ENCODE measurements at places on chromosomes 2 and 18.
A peak's percentile ranks its signal among the peaks of the same experiment; 100 is the strongest.

DNA sequence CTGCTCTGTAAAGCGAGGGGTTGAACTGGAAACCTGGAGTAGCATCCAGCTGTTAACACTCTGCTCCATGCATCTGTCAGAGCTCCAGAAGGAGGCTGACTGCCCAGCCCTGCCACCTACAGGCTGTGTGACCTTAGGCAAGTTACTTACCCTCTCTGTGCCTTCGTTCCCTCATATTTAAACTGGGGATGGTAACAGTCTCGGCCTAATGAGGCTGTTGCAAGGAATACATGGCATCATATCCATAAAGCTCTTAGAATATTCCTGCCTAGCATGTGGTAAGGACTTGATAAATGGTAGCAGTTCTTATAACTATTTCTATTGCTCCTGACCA, 80.6 kb downstream of the LRRFIP1 start:
- DNase-seq, result no peak

GRCh38 chr2:67898595-67898994, 164.2 kb downstream of the C1D start:
- no peak for DNase-seq

DNA sequence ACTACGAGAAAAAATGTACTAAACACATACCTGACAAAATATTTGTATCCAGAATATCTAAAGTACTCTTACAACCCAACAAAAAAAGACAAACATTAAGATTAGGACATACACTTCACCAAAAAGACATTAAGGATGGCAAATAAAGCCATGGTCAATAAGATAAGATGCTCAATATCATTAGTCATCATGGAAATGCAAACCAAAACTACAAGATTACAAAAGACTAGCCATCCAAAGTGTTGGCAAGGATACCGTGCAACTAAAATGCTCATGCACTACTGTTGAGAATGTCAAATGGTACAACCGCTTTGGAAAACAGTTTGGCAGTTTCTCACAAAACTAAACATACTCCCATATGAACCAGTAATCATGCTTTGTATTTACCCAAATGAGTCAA, 29.7 kb downstream of the MAP3K2 start:
- no peak for DNase-seq

DNA sequence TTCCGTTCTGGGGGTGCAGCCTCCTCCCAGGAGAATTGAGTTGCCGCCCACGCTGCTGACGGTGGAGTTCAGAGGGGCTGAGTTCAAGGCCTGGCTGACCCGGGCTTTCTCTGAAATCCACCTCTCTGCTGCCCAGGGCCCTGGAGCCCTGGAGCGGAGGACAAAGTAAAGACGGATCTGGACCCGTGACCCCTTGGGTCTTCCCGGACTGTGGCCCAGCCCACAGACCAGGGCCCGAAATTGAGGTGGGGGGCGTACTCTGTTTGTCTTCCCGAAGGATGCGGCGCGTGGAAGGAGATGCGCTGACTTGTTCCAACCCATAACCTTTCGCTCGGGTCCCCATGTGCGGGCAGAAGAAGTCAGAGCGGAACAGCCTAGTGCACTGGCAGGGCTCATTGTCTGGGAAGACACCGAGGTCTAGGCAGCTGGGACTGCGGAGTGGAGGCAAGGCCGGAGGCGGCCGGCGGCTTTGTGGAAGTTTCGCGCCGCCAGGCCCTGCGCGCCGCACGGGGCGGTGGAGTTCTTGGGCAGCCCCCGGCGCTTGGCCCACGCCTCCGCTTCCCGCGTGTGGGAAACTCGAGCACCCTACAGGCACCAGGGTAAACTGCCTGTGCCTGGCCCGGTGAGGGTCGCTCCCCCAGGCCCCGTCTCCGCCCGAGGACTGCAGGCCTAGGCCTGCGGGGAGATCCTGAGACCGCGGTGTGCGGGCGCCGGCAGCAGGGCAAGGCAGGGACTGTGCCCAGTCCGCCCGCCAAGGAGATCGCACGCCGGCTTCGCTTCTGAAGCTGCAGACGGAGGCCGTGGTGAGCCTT, 9.8 kb downstream of the POU3F3 start:
- DNase-seq, result no peak

DNA sequence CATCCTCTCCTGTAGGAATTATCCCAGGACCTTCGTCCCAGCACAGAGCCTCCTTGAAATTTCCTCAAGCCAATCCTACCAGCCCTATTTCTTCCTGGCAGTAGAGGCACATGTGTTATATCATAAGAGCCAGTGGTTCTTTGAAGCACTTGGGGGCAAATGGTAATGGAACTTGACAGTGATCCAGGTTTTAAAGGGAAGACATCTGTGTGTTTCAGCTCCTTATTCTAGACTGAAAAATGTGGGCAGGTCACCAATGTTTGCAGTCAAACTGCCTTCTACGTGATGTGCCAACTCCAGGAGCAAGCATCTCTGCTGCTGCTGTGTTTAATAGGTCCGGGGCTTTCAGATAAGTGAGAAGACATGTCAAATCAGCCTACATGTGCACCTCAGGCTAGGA, 157.1 kb downstream of the GALNT14 start:
- no peak for DNase-seq

DNA sequence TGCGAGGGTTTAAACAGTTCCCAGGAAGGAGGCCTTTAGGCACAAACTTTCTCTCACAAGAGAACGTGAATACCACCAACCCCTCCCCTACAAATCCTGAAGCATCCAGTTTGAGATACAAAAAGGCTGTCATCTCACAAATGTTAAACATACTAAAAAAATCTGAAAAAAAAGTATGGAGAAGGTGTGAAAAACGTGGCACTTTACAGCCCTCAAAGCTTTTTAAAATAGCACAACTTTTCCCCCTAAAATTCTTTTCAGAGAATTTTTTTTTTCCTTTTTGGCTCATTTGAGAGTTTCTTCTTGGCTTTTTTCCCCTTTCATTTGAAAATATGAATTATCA, 10.1 kb downstream of the ZEB2 start:
- no peak for DNase-seq

DNA sequence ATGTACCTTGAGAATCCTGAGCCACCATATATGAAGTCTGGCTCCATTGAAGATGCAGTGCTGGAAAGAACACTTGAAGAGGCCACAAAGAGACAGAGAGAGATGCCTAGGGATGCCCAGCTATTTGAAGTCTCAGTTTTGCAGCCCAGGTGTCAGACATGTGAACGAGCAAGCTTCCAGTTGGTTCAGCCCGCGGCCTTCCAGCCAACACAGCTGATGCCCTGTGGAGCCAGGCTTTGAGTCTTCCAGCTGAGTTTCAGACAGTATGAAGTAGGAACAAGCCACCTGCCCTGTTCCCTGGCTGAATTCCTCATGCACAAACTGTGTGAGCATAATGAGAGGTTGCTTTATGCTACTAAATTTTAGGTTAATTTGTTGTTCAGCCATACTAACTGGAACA, 108.8 kb downstream of the SPHKAP start:
- no peak for DNase-seq

GRCh38 chr2:136378712-136379595, 261.0 kb upstream of the CXCR4 start:
- DNase-seq, result peak; percentile 74

DNA sequence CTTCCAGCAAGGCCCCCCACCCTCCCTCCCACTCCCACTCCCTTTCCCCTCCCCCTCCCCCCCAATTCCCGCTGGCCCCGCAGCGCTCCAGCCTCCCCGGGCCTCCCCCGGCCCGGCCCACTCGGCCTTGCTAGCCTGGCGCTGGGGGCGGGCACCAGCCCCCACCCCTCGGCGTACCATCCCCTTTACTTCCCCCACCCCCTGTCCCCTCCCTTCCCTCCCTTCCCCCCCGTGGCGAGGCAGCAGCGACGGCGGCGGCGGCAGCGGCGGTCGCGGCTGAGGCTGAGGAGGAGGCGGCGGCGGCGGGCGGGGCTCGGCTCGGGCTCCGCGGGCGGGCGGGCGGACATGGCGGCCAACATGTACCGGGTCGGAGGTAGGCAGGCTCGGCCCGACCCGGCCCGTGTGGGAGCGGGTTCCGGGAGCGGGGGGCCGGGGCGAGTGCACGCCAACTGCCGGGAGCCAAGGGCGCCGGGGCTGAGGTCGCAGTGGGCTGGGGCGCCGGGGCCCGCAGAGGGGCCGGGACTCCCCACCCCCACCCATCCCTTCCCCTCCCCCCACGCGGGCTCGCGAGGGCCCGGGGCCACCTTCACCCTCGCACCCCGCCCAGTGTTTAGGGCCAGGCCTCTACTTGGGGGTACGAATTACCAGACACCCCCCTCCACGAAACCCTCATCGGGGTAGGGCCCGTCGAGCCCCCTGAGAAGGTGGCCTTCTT, at the start of gene MTA3:
MTA3 (plus strand) TSS at position 232 of the 715 bp plus-strand sequence; CDS start at position 346, 114 bp downstream.
- DNase-seq, result peak; percentile 71

DNA sequence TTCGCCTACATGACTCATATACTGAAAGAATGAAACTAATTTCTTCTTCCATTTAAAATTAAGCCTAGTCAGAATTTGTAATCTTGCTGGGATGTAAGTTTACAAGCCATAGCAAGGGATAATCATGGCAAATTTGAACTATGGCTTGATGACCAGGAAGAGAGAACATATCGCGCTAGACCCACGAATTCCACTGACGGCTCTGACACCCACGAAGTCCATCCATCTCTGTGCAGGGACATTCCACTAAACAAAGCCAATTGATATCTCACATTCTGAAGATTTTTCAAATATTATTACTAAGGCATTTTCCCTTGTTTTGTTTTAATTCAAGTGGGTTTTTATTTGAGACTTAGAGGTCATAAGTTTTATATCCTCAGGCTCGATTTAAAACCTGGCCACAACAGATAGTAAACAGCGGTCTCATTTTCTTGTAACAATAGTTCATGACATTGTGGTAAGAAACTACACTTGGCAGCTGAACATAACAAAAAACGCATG, 113.0 kb downstream of the QPCT start:
- DNase-seq, result no peak

- DNase-seq, result no peak
Measured at GRCh38 chr2:190634381-190634780, 14.5 kb upstream of the NAB1 start.

DNA sequence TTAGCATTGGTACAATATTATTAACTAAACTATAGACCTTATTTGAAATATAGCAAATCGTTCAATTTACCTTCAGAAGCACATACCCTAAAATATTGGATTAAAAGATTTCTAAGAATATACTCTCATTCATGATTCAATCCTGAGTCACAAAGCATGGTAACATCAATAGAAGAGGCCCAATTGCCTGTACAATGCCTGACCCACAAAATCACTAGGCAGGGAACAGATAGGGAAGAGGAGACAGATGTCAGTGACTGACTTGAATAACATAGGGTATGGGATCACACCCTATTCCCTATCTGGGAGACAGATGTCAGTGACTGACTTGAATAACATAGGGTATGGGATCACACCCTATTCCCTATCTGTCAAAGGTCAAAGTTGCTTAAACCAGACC, 611.6 kb upstream of the VRK2 start:
- no peak for DNase-seq

GRCh38 chr2:207164006-207164831, 1.5 kb downstream of the KLF7 start:
- peak; percentile 40 for DNase-seq

DNA sequence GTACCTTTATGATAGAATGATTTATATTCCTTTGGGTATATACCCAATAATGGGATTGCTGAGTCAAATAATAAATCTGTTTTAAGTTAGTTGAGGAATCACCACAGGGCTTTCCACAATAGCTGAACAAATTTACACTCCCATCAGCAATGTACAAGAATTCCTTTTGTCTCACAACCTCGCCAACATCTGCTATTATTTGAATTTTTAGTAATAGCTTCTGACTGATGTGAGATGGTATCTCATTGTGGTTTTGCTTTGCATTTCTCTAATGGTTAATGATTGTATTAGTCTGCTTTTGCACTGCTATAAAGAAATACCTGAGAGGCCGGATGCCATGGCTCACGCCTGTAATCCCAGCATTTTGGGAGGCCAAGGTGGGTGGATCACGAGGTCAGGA, 1387.6 kb upstream of the ACVR2A start:
- DNase-seq, result no peak

GRCh38 chr2:197516393-197516761, 511 bp downstream of the MOB4 start:
- DNase-seq, result peak; percentile 29

- DNase-seq, result no peak
Measured at GRCh38 chr2:30670453-30670852, 136.8 kb downstream of the CAPN13 start.

DNA sequence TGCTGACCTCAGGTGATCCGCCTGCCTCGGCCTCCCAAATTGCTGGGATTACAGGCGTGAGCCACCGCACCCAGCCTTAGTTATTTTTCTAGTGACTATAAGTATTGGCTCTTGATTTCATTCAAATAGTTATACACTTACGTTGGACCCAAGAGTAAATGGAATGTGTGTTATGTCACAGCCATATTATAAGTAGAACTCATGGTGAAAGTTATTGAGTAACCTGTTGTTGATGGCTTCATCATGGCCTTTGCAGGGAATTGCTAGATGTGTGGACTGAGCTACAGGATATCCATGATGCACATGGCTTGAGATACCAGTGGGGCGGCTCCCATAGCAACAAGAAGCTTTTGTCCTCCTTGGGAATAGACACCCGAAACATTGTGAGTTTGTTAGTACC, 44.7 kb downstream of the AFTPH start:
- DNase-seq, result no peak

- peak; percentile 52 for DNase-seq
Measured at GRCh38 chr2:32946314-32947075, at the start of gene LTBP1. LTBP1 (plus strand) TSS chr2:32946953; CDS start chr2:32947325, 372 bp downstream.

GRCh38 chr2:48694149-48694548, 61.4 kb downstream of the LHCGR start:
- no peak for DNase-seq
